Kidney epithelial cell (primary cell): ENCODE measurements at places on chromosomes 1 and 21.

GRCh38 chr1:203338335-203339036 lies 12.4 kb downstream of the FMOD start:
- no peak for DNase-seq

DNA sequence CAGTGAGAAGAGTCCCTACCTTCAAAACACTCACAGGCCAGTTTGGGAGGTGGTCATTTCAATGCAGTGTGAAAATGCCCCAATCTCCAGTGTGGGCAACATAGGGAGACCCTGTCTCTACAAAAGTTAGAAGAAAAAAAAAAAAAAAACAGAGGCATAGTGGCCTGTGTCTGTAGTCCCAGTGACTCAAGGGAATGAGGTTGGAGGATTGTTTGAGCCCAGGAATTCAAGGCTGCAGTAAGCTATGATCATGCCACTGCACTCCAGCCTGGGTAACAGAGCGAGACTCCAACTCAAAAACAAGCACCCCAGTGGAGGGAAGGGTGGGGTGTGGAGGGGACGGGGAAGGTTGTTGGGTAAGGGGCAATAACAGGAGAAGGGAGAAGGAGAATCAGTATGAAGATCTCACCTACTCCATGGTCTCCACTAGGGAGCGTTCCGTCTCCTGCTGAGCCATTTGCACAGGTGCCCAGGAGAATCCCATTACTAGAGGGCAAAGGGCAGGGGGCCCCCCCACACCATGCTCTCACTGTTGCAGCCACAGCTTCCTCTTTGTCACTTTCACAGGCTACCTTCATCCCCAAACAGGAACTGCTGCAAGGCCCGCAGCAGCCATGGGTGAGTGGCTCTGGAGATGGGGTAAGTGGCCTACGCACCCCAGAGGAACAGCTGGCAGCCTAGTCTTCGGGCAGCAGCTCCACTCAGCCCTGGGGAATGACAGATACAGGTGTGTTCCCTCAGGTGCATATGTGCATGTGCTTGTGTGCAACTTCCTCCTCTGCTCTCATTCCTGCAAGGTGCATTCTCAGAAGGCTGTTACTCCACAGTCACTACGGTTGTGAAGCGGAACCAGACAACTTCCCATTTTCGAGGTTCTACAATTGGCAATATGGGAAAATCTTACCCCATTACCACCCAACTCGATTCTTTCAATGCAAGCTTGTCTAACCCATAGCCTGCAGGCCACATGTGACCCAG lies 87.9 kb upstream of the LYST start:
- no peak for DNase-seq

DNA sequence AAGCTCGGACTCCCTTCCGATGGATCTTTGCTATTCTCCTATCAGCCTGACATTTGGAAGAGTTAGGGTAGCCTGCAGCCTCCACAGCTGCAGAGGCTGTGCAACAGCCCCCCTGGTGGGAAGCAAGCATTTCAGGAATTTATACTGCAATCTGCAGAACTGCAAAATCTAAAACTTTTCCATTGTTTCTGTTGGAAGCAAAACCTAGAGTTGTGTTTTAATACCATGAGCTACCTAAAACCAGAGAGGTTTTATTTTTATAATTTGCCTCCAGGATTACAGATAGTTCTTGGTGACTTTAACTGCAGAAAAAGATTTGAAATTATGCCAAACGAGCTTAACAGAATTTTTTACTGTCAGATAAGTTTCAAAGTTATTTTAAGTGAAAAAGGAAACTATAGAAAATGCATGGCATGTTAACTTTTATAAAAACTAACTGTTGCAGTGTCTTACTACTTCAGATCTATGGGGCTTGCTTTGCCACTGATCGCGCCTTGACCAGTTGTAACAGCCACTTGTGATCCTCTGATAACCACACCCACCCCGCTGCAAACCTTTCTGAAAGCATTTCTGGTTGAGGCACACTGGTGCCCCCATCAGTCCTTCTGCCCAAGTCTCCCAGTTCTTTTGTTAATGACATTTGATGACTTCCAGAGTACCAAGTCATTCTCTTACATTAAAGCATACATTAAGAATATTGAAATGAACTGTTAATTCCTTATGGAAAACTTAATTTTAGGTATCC lies 64.8 kb downstream of the PRDM2 start:
- no peak for DNase-seq

- no peak for DNase-seq
These were observed 10.4 kb downstream of the RPL11 start for GRCh38 chr1:23701996-23702395.

GRCh38 chr1:77373702-77374101 lies 91.9 kb downstream of the AK5 start:
- DNase-seq: no peak

DNA sequence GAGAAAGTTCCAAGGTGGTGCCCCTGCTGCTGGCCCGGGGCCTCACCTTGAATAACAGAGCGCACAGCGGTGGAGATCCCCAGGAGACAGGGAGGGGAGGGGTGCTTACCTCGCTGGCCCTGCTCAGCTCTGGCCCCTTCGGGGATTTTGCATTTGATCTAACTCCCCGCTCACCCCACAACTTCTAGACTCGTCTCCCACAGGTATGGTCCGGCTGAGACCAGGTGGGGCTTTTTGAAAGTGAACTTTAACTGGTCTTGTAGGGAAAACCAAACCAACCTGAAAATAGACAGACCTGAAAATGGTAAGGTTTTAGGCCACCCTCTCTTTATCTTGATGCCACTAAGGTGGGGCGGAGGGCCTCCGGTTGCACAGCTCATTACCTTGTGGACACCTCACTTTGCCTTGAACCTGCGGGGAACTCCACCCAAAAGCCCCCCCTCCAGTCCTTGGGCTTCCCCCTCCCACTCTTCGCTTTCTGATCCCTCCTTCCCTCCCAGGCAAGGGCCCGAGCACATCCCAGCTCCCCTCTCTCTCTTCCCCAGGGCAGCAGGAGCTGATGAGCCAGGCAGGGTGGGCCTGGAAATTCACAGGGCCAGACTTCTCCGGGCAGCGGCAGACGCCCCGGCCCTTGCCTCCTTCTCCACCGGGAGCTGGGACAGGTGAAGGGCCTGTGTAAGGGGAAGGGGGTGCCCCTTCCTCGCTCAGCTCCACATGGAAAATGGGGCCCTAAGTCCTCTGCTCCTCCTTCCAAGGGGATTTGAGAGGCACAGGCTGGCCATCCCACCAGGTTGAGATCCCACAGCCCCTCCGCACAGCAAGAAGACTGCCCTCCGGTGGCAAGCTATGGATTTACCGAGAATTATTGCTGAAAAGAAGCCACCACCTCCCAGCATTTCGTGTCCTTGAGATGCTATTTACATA lies 16.1 kb downstream of the TNFRSF8 start:
- no peak for DNase-seq

DNA sequence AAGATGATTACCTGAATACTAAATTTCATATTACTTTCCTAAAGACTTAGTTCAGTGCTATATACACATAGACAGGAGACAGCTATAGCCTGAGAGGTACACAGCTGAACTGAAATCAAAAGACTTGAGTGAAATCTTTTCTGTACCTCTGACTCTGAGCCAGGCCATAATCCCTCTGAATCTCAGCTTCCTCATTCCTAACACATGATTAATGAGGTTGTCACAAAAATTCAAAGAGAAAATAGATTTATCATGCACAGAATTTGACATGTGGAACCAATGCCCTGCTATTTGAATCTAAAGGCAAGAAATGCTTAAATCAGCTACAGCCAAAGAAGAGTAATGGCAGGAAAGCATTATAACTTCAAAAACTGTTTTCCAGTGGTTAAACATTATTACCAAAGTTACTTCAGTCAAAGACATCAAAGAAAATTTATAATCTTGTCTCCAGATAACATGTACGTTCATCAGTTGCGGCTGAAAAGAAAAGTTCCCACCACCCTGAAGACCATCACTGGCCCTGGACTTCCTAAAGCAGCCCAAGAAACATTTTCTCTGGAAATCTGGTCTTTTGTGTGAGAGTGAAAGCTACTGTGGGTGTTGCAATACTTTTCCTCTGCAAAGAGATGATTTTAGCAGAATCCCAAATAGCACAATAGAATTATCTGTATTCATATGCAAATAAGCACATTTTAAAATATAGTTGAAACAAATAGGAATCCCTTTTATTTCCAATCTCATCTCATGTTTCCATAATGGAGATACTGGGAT lies 13.8 kb upstream of the ATP1A1 start:
- no peak for DNase-seq

- no peak for DNase-seq
These were observed 14.7 kb upstream of the BOLA1 start for GRCh38 chr1:149884433-149885338.

GRCh38 chr1:213070406-213070805 lies 19.4 kb downstream of the RPS6KC1 start:
- peak; percentile 5 for DNase-seq

- peak; percentile 87 for DNase-seq
These were observed 52.6 kb downstream of the ABCA4 start for GRCh38 chr1:94068096-94068998.

DNA sequence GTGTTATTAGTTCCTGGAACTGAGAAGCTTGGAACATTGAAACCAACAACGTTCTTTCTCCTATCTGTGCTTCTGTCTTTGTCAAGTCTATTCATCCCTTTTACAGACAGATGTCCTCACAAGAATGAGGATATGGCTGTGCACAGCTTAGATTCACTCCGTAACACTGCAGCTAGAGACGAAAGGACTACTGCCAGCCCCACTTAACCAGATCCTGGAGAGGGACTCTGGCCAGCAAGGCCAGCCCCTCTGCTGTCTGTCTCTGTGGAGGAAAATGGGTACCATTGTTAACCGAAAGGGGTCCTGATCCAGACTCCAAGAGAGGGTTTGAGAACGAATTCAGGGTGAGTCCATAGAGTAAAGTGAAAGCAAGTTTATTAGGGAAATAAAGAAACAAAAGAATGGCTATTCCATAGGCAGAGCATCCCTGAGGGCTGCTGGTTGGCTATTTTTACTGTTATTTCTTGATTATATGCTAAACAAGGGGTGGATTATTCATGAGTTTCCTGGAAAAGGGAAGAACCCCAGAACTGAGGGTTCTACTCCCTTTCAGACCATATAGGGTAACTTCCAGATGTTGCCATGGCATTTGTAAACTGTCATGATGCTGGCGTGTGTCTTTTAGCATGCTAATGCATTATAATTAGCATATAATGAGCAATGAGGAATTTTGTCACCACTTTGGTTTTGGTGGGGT lies 17.4 kb upstream of the USP24 start:
- DNase-seq: no peak

- no peak for DNase-seq
These were observed 28.7 kb downstream of the IFI44 start for GRCh38 chr1:78678324-78678723.

GRCh38 chr1:54250670-54251069 lies 50.7 kb downstream of the MRPL37 start:
- DNase-seq: no peak

GRCh38 chr1:213623862-213624261 lies 363.9 kb upstream of the PROX1 start:
- no peak for DNase-seq

- DNase-seq: no peak
These were observed 19.2 kb downstream of the NRDC start for GRCh38 chr1:51859333-51859732.

DNA sequence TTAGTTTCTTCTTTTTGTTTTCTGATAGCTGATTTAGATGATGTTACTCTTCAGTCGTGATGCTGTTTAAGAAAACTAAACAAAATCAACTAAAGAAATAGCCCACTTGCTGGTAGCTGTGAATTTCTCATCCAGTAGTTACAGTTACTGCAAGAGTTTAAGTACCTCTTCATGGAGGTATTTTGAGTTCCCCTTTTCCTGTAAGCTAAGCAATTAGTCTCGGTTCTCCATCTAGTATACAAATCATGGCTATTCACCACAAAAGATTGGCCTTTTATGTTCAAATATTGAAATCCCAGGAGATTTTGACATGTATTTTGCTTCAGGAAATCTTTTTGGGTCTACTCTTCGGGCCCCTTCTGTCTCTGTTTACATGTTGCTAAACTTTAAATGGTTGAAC lies 31.1 kb downstream of the HUNK start:
- DNase-seq: no peak

DNA sequence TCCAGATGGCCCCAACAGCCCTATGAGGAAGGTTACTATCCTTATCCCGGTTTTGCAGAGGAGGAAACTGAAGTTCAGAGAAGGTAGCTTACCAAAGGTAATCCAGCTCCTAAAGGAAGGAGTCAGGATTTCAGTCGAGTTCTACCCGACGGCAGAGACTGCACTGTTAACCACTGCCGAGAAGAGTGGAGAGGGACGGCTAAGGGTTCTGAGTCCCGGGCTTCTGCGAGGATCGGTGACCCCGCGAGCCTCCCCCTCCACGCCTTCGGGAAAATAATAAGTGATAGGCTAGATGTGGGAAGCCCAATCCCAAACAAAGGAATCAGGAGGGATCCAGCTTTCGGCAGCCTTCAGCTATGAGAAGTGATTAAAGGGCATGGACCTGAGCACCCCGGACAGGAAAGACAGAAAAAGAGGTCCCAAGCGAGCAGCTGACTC lies 587 bp downstream of the TMEM53 start:
- no peak for DNase-seq

- DNase-seq: no peak
These were observed at the start of gene GPX7 for GRCh38 chr1:52601991-52602855. GPX7 (plus strand) TSS chr1:52602371; CDS start chr1:52602410, 39 bp downstream.
